Activated naive CD8-positive, alpha-beta T cell treated with anti-CD3 and anti-CD28 coated beads, Interleukin-2, amount 50 U/mL, for 24 hours (primary cell): ENCODE measurements at places on chromosomes 16 and 17.

GRCh38 chr16:66596986-66597848 is 7.3 kb upstream of the CMTM3 start:
- no peak for DNase-seq

DNA sequence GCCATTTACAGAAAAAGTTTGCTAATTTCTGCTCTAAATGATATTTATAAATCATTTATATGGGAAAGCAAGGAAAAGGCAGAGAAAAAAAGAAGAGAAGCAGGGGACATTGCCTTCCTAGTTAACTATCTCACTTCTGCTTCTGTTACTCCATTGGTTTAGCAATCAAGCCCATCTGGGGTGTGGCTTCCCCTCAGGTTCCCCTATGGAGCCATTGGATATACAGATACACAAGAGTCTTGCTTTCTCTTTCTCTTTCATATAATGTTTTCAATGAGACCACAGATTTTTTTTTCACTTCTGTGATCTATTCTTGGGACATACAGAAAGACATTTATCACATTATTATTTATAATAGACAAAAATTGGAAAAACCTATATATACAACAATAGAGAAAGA is 105.6 kb upstream of the TOM1L1 start:
- DNase-seq = no peak

DNA sequence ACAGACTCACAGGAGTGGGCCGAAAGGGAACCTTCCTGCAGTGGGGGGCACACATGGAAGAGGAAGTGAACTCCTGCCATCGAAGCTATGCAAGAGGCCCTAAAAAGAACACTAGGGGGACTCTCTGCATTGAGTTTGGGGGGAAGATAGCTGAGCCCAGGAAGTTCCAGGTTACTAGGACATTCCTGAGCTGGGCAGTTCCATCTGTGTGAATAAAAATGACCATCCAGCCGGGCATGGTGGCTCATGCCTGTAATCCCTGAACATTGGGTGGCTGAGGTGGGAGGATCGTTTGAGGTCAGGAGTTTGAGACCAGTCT is 211.8 kb downstream of the ZNF423 start:
- DNase-seq = no peak

- no peak for DNase-seq
Measured at GRCh38 chr16:49011901-49012300, 269.7 kb downstream of the CBLN1 start.

DNA sequence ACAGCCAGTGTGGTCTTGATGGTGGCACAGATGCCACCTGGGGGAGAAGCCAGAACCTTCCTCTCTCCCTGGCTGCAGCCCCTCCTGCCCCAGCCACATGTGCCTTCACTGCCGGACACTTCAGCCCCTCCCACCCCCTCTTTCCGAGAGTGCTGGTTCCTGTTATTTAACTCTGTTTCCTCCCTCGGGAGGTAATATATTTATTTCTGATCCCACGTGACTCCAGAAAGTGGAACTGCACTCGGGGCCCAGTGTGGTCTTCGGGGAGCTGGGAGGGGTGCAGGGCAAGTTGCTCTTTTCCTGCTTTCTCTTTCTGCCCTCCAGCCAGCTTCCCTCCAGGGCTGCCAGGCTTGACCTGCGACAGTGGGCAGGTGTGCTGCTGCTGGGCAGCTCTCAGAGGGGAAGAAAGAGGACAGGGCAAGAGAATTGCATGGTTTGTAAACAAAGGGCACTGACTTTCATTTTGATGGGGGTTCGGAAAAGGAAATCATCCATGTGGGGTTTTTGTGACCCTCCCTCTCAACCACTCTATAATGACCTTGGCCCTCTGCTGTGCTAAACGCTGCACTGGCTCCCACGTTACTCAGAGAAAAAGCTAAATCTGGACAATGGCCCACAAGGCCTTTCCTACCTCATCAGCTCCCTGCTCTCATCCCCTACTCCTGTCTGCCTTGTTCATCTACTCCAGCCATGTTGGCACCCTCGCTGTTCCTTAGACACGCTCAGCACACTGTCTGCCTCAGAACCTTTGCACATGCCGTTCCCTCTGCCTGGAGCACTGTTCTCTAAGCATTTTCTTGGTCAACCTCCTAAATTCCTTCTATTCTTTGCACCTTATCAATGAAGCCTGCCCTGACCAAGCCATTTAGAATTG is 8.2 kb upstream of the CIITA start:
- no peak for DNase-seq

DNA sequence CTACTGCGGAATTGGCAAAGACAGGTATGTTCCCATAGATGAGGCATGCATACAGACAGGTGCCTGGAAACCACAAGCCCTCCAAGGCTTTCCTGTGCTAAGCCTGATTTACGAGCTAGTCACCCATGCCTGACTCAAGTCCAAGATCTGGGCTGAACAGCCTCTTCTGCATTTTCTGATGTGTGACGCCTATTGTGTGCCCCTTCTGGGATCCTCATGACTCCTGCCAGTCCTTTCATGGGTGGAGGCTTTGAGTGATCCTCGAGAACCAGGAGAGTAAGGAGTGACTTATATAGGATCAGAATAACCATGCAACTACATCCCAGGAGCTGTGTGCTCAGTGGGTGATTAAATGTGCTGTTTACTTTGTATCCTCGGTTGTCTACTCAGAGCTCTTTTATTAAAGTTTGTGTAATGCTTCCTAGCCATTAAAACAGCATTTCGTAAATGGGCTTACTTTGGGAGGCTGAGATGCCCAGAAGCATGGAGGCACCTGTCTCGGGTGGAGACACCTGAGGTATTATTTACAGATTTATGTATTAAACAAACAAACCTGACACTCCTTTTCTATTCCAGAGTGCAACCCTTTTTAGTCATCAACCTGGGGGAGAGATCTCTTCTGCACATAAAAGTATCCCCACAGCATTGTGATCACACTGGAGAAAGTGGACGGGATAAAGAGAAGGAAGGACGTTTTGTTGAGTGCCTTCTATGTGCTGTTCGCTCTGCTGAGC is 373.0 kb upstream of the DYNLRB2 start:
- no peak for DNase-seq

DNA sequence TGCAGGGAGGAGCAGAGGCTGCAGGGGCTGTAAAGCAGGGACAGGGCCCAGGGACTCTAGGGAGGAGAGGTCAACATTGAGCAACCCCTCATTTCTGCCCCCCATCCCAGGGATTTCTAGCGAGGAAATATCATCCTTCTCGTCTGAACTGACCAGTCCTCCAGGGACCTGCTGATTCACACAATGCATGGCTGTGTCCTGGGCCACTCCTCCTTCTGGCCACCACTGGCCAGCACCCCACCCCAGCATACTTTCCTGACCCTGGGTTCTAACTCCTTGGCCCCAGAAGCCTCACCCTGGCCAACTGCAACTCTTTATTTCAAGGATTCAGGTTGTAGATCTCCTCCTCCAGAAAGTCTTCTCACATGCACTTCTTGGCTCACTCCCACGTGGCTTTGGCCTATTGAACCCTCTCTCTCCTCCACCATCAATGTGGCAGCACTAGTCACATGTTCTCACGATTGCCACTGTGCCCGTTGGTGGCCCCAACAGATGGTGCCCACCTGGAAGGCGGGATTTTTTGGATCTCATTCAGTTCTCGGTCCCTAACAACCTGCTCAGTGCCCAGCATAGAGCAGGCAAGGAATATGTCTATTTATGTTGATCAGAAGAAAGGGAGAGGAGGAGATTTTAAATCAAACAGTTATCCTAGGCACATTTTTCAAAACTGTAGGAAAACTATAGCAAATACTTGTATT is 41.5 kb downstream of the CUEDC1 start:
- no peak for DNase-seq

DNA sequence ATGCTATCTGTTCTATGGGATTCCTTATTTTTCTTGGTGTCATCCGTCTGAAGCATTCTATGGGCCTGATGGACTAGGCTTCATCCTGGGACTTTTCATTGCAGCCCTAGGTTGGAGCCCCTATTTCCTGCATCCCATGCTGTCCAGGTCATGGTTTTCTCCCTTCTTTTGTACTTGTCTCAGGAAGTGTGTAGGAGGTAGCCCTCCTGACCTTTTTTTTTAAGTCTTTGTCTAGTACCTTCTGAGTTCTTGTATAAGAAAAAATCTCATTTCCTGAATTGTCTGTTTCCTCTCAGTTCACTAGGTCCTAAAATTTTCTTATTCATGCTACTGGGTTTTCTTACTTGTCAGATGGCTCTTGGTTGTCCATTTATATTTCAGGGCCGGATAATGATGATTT is 6.0 kb downstream of the NDEL1 start:
- DNase-seq = no peak

DNA sequence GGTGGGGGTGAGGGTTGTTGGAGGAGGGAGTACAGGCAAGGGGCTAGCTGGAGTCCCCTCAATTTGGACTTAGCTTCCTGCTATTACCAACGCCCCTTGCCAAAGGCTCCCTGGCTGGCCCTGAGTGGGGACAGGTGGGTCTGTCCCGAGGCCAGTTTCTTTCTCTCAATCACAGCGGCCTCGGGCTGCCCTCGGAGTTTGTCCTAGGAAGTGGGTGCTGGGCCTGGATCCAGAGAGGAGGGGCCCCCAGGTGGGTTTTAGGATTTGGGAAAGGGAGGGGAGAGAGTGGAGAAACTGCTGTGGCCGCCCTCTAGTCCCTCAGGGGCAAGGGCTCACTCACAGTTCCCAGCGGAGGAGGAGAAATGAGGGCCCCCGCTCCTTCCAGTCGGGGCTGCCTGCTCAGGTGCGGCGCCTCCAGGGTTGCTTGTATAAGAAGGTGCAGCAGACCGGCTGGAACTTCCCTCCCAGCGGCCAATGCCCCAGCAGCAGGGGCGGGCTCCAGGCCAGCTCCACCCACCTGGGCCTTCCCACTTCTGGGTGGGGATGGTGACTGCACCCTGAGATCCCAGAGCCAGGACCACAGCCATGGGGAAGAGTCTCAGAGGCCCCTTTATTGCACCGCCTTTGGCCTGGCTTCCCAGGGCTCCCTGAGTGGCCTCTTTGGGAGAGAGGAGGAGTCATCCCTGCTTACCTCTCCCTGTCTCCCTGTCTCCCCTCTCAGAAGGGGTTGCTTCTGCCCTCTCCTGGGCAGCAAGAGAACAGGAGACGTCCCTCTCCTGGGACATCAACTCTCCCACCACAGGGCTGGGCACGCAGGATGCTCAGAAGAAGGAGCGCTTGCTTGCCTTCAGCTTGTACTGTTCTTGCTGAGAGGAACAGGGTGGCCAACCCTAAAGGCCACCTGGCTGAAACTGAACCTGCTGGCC is 112.0 kb upstream of the SMURF2 start:
- no peak for DNase-seq

DNA sequence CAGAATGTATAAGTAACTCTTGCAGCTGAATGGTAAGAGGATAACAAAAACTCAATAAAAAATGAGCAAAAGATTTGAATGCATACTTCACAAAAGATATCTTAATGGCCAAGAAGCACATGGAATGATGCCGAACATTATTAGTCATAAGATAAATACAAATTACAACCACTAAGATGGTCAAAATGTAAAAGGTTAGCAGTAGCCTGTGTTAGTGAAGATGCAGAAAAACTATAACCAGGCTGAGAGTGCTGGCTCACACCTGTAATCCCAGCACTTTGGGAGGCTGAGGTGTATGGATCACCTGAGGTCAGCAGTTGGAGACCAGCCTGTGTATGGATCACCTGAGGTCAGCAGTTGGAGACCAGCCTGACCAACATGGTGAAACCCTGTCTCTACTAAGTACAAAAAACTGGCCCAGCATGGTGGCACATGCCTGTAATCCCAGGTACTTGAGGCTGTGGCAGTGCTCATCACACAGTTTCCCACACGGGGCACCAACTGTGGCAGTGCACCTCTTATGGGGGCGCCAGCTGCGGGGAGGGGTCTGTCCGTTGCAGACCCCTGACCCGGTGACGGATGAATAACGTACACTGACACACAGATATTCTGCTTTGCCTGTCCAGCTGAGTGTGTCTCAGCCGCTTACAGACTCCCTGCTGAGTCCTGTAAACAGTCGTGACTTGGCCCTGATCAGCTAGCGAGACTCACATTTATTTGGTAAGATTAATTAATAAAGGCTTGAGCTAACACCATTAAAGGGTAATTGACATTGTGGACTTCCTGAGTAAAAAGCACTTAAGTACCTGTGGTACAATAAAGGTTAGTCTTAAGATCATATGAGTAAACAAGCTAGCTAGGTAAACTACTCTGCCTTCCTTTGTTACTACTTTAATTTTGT is 45.7 kb upstream of the FAM20A start:
- no peak for DNase-seq

- peak; percentile 31 for DNase-seq
Measured at GRCh38 chr16:58814348-58814801, 80.3 kb upstream of the GOT2 start.

DNA sequence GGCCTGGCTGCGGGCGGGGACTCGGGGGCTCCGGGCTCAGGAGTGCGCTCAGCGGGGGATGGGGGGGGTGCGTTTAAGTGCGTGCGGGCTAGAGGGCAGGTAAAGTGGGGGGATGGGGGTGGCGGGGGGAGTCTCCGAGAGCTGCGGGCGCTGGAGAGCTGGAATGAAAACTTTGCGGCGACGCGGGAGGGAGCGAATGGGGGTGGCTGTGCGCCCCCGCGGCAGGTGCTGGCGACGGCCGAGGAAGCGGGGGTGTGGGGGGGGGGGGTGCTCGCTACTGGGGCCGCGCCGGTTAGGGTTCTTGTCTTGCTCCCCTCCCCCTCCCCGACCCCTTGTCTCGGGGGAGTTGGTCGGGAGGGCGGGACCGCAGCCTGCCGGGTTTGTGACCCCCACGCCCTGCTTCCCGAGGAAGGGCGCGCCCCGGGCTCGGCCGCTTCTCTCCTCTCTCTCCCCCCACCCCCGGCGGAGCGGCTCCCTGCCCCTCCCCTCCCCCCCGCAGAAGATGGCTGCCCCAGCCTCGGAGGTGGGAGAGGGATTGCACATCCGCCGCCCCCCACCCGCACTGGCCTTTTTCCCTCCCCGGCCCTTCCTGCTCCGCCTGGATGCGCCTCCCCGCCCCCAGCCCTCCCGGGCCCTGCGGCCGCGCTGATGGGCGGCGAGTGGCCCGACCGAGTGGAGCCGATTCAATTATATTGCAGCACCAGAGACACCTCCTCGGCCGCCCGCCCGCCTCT is 649 bp downstream of the GSE1 start:
- peak; percentile 21 for DNase-seq

- no peak for DNase-seq
Measured at GRCh38 chr16:31480851-31481536, 1.9 kb upstream of the SLC5A2 start.

DNA sequence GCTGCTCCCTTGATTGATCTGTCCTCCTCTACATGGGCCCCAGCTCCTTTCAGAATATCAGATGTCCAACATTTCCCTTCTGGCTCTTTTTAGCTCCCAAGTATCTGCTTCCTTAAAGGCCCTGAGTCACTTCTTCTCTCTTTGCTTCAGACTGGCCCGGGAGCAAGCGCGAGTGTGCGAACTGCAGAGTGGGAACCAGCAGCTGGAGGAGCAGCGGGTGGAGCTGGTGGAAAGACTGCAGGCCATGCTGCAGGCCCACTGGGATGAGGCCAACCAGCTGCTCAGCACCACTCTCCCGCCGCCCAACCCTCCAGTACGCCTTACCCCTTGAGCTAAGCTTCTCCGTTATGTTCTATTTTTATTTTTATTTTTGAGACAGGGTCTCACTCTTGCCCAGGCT is 12.3 kb downstream of the CNTROB start:
- DNase-seq = no peak

DNA sequence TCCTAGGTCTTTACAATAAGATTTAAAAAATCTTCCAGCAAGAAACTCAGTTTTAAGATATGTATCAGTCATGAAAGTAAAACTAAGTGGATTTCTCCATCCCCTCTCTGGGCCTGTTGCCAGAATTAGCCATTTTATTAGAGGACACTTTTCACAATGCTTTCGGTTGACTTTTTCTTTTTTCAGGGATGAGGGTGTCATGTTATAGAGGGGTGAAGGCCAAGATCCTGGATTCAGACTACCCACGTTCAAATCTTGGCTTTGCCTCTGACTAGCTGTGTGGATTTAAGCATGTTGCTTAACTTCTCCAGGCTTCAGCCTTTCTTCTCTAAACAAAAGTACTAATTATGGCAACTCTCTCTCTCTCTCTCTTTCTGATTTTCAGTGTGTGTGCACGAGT is 111.7 kb upstream of the COX10 start:
- DNase-seq = no peak
